ENCODE measurements at places on chromosomes 7 and 10.

DNA sequence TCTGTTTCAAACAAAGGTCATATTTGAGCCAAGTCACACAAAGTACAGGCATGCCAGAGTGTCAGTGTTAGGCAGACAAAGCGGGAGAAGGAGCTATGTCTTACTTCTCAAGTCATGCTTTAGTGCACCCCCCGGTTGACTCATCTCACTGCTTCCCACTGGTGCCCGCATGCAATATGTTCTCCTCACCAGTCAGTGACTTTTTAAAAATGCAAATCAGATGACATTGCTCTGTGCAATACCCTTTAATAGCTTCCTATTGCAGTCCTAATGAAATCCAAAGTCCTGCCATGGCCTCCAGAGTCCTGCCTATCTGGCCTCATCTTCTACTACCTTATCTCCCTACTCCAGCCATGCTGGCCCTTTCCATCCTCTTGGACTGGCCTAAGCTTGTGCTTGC lies 429.1 kb downstream of the ACTR3B start:
- DNase-seq: no peak

DNA sequence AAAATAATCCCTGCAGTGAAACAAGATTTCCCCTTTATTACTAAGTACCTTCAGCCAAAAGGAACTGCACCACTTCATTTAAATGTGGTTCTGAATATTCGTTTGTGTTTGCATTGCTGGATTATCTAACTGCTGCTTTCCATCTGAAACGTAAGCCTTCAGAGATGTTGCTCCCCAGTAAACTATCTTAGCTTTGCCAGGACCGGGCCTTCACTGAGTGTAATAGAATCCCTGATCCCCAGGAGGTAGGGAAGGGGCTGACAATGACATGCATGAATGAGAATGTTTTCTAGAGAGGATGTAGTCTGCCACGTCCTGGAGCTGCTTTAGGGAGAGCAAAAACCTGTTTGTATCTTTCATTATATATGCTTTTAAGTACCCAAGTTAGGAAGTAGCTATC lies 19.5 kb upstream of the INSYN2A start:
- DNase-seq: peak; percentile 67

DNA sequence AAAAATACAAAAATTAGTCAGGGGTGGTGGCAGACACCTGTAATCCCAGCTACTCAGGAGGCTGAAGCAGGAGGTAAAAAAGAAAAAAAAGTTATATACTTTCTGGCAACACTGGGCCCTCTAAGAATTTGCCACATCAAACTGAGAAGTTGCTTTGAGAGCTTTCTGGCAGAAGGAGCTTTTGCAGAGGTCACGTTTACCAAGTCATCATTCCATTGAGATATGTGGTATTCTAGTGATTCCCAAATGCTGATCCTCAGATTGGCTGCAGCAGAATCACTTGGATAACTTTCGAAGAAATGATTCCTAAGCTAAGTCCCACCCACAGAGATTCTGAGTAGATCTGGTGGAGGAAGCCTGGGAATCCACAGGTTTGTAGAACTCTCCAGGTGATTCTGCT lies 80.5 kb downstream of the ADAM22 start:
- DNase-seq: no peak

DNA sequence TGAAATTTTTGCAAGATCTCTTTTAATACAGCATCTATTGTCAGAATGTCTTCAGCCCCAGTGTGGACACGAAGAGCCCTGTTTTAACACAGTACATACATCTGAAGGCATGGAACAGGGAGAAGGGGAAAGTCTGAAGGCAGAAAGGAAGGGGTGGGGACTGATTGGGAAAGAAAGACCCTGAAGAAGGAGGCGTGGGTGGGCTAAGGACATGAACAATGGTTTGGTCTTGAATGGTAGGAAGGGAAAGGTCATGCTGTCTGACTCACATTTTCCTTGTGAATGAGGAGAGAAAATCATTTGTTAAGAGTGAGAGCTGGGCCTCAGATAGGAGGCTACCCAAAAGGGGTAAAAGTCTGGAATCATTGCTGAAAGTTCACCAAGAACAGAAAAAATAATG lies 297.1 kb downstream of the GALNT17 start:
- DNase-seq: no peak

DNA sequence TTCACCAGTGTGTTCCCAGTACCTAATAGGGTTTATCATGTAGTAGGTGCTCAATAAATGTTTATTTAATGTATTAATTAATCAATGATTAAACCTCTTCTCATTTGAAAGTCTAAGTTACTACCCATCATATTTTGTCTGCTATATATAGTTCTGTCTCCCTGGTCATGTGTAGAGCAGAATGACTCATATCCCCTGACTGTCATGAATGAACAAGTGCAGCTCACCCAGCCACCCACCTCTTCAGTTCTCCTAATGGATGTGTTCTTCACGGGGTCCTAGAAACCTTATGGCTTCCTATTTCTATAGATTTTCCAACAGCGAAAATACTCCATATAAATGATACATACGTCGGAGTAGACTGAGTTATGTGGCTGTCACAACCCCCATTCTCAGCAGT lies 64.5 kb downstream of the HIF1AN start:
- DNase-seq: no peak

DNA sequence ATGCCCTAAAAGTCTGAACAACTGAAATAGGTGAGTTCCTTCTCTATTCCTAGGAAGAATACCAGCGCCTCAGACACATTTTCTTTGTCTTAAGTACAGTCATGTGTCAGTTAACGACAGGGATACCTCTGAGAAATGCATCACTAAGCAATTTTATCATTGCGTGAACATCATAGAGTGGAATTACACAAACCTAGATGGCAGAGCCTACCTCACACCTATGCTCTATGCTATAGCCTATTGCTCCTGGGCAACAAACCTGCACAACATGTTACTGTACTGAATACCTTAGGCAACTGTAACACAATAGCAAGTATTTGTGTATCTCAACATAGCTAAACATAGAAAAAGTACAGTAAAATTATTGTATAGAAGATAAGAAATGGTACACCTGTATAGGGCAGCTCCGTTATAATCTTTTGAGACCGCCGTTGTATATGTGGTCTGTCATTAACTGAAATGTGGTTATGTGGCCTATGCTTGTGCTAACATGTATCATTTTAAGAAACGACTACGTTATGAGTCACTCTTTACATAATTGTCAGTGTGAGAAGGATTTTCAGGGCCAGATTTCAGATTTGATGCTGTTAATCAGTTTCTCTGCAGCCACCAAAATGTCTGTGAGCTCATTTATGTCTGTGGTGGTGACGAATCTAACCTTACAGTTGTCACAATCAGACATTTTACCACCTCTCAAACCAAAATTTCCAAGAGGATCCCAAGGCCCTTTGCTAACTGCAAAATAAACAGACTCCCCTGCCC lies 66.1 kb upstream of the STK17A start:
- DNase-seq: no peak

- no peak for DNase-seq
These were observed 81.9 kb upstream of the CAPZA2 start for GRCh38 chr7:116780521-116780920.

- DNase-seq: no peak
These were observed 13.0 kb downstream of the DPY19L1 start for GRCh38 chr7:35024298-35024697.

DNA sequence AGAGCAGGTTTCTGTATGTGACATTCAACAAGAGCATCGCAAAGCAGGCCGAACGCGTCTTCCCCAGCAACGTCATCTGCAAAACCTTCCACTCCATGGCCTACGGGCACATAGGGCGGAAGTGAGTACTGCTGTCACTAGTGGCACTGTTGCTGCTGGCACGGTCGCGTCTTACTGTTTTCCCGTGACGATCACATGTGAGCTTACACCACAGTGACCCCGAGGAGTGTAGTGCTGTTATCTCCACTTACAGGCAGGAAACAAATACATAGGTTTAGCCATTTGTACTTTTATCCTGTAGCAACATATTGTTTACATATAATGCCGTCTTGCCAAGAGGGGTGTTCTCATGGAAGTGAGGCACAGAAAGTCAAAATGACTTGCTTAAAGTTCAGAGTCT lies 25.4 kb downstream of the FBH1 start:
- DNase-seq: no peak

DNA sequence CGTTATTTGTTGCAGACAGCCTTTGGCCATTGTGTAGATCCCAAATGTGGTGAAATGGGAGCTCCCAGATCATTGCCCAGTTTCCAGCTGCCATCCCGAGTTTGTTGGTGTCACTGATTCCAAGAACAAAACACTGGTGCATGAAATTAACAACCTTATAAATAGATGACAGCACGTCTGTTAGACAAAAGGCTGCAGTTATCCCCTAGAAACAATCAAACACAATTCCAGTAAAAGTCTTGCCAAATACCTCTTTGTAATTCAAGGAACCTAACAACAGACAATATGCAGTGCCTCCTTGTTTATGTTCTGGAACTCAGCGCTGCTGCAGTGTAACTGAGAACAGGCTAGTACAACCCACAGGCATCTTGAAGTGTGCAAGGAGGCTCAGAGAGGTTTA lies 404.5 kb downstream of the PAXIP1 start:
- no peak for DNase-seq

GRCh38 chr7:72062666-72063065 lies 349.5 kb downstream of the CALN1 start:
- no peak for DNase-seq

GRCh38 chr7:110604885-110605284 lies 486.0 kb upstream of the LRRN3 start:
- no peak for DNase-seq

DNA sequence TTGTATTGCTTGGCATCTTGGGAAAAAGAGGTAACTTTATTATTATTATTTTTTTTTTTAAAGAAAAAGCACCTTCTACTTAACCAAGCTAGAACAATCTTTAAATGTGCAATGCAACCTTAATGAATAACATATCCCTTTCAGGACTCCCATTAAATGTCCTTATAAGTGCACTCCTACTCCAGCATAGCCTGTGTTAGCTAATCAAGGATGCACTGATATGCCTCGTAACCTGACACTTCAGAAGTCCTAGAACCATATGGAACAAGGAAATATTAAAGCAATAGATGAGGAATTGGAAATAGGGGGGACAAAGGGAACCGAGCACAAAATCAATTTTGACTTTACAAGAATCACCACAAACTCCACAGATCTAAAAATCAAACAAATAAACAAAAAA lies 522.4 kb downstream of the PARD3 start:
- no peak for DNase-seq

GRCh38 chr7:150745086-150745485 lies 7.9 kb downstream of the GIMAP5 start:
- no peak for DNase-seq

Data from NCI-H526 treated with DMSO at 0.1 percent for 48 hours (cell line).